HCT116 (cell line): ENCODE measurements at places on chromosomes 4 and X. TPM values are rescaled to one million over a fixed set of nuclear protein-coding genes. Genes with fewer than 3 reads are reported as not detected.

Gene PLAC8
- 0.61 TPM for total RNA-seq

Gene WDR13
- total RNA-seq: 54.0 TPM

Gene GABRA4
- not detected for total RNA-seq

Gene ZXDA
- total RNA-seq: 3.8 TPM

Gene CXorf65
- not detected for total RNA-seq

Gene FAM184B
- 0.07 TPM for total RNA-seq

Gene PQBP1
- 67.1 TPM for total RNA-seq

Gene PABPC4L
- not detected for total RNA-seq

Gene TMPRSS11A
- not detected for total RNA-seq

Gene CTAG1A
- not detected for total RNA-seq

Gene F9
- total RNA-seq: not detected

Gene MBTPS2
- total RNA-seq: 16.9 TPM

Gene ITGB1BP2
- total RNA-seq: 3.5 TPM

Gene UGT2B17
- total RNA-seq: not detected

Gene ARAP2
- 13.6 TPM for total RNA-seq

Gene MCF2
- 0.15 TPM for total RNA-seq

Gene PLXNA3
- 89.3 TPM for total RNA-seq

Gene HAUS3
- 17.3 TPM for total RNA-seq

Gene FAM241A
- total RNA-seq: 4.5 TPM

Gene ARSD
- 8.0 TPM for total RNA-seq

Gene ERCC6L
- total RNA-seq: 12.5 TPM

Gene PAGE4
- not detected for total RNA-seq

Gene CENPVL1
- total RNA-seq: not detected

Gene KDR
- total RNA-seq: 0.52 TPM

Gene HERC3
- total RNA-seq: 10.8 TPM

Gene FGF16
- not detected for total RNA-seq

Gene UCP1
- not detected for total RNA-seq

Gene ETDA
- total RNA-seq: not detected

Gene CAPN6
- total RNA-seq: 0.10 TPM

Gene APLN
- 0.22 TPM for total RNA-seq

Gene SOX3
- not detected for total RNA-seq

Gene LDB2
- 0.12 TPM for total RNA-seq
